Stimulated activated CD4-positive, alpha-beta T cell treated with anti-CD3 and anti-CD28 coated beads, Interleukin-2, amount 100 ng/mL, for 24 hours (primary cell): ENCODE measurements at places on chromosomes 7 and 10.

DNA sequence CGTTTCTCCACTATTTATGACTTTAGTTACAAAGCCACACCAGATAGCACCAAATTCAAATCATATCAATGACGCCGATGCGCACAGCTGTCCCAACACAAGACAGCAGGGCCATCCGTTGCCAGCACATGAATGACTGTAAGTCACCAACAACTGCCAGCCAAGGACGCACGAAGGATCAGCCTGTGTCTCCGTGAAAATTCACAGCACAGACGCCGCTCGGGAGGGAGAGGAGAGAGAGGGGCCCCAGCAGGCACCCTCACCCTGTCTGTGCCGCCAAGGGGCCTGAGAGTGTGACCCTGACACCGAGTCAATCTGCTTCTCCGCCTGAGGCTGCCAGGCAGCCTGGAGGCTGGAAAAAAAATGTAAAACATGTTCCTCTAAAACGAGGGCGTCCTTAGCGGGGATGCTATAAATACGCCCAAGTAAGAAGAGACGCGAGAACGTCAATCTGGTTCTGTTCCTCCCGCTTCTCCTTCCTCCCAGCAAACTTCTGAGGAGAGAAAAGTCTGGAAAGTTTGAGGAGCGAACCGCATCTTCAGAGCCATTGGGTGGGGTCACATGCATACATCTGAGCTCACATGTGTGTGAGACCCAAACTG is 111.2 kb downstream of the PTPRN2 start:
- DNase-seq = no peak

- DNase-seq = no peak
These were observed 41.2 kb downstream of the ANLN start for GRCh38 chr7:36430881-36431280.

DNA sequence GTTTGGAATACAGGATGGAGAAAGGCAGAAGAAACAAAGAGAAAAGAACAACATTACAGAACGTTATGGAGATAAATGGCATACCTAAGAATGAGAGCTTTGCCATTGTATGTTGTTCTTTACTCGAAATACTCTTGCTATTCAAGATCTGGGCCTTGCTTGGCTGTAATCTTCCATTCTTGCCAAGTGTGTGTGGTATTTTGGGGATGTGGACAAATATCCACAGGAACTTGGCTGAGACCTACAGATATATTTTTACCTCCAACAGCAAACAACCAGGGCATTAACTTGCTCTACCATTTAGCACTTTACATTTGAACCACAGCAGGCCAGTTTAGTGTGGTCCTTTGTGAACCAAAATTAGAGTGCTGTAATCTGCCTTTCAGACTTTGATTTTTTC is 76.3 kb downstream of the DKK1 start:
- no peak for DNase-seq

- DNase-seq = no peak
These were observed 25.5 kb upstream of the BAG3 start for GRCh38 chr10:119625570-119626280.

DNA sequence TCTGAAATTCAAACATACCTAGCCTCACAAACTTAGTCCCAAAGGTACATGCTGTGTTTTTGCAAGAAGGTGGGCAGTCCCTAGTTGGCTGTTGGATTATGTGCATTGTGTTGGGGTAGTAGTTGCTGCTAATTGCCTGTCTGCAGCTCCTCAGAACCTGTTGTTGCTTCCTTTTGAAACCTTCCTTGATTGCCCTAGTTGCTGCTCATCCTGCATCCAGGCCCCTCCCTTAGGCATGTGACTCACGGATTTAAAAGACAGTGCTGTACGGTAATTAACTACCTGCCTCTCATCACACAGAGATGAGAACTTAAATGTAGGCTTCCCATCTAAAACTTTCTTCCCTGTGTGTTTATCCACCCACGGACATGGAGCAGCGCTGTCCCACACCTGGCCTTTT is 67.7 kb downstream of the BMPR1A start:
- no peak for DNase-seq
